ENCODE measurements at places on chromosomes 7 and 10.
A peak's percentile ranks its signal among the peaks of the same experiment; 100 is the strongest.

DNA sequence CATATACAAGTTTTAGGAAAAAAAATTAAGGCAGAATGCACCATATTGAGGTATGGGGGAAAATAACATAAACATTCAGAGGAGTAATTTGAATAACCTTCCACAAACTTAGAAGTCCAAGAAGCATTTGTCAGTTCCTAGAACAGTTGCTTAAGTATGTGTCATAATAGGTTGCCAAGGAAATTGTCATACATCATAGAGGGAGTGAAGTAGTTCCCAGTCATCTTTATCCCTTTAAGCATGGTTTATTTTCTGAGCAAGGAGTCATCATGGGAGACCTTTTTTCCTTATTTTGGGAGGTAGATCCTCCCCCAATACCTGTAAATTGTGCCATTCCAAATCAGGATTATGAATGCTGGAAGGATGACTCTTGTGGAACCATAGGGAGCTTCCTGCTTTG is at the start of gene SSMEM1:
SSMEM1 (plus strand) TSS at position 219 of the 400 bp plus-strand sequence; CDS start at position 270, 51 bp downstream.
- no peak for DNase-seq

DNA sequence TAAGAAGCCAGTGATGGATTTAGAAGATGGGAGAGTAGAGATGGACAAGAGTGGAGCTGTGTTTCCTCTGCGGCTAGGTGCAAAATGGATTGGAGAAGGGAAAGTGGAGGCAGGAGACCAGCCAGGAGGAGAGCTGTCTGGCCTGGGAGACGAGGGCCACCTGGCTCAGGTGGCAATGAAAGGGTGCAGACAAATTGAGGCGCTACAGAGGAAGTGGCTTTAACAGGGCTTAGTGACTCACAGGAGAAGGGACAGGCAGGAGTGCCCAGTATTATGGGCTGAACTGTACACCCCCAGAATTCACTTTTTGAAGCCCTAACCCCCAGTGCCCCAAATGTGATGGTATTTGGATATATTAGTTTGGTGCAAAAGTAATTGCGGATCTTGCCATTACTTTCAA is 65.6 kb upstream of the DUSP5 start:
- peak; percentile 22 for DNase-seq

GRCh38 chr10:117547016-117547715 is 4.6 kb downstream of the EMX2 start:
- no peak for DNase-seq

DNA sequence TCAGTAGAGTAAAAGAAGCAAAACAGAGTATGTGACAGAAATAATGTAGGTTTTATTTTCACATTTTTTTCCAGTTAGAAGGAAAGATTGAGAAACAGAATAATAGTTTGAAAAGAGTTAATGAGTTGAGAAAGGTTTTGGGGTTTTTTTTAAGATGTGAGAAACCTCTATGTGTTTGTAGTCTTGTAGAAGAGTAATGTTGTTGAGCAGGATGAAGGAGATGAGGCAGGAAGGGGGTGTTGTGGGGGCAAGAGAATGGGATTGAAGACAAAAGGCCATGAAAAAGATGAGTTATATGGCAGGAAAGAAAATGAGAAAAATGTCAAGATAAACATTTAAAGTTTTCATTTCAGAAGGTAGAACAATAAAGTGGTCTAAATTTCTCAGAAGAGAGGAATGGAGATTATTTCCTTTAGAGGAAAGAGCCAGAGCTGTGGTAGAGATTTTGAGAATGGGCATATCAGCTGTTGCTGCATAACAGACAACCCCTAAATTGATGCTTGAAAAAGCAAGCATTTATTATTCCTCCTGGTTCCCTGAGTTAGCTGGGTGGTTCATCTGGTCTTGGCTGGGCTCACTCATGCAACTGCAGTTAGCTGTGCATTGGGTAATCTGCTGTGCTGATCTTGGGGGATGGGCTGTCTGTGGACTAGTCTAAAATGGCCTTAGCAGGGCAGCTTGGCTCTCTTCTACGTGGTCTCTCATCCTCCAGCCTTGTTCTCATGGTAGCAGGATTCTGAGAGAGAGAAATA is 27.1 kb downstream of the PCGF5 start:
- peak; percentile 55 for DNase-seq

DNA sequence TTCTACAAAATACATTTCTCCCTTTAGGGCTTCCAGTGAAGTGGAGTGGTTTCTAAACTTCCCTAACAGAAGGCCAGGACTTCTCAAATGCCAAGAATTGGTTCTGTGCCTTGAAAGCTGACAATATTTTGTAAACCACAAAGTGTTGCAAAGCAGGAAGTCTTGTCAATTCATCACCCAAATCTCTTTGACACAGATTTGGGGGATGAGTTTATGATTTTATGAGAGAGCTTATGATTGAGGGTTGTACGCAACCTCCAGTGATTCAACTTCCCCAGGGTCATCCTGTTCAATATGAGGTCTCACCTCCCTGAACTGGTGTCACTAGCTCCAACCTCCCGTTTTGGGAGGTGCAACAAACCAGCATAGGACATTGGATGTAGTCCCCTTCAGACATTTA is 83.7 kb downstream of the PRLHR start:
- no peak for DNase-seq

GRCh38 chr10:70984986-70985722 is 96.8 kb upstream of the PCBD1 start:
- no peak for DNase-seq

DNA sequence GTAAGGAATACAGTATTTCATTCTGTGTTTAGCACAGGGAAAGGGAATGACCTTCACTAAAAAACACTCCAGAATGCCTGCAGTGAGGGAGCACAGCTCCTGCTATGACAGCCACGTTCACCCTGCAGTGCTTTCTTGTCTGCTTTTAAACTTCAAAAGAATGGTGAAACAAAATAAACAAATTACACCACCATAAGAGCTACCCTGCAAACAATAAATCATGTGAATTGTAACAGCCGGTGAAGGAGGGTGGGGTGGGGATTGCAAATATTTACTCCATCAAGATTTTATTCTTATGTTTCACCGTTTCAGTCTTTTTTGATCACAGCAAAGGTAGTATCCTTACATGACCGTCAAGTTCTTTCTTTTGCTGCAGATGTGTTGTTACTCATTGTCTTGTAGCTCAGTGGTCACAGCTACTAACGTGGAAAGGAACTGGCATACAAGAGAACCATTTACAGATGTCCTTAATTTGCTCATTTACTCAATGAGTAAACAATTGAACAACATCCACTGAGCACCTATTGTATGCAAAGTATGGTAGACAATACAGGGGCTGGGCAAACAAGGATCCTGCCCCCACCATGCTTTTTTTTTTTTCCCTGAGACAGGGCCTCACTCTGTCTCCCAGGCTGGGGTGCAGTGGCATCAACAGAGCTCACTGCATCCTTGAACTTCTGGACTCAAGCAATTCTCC is 4.1 kb upstream of the CHN2 start:
- DNase-seq, result no peak

- DNase-seq, result no peak
Observed at GRCh38 chr7:28626624-28627262, 214.4 kb downstream of the CREB5 start.

DNA sequence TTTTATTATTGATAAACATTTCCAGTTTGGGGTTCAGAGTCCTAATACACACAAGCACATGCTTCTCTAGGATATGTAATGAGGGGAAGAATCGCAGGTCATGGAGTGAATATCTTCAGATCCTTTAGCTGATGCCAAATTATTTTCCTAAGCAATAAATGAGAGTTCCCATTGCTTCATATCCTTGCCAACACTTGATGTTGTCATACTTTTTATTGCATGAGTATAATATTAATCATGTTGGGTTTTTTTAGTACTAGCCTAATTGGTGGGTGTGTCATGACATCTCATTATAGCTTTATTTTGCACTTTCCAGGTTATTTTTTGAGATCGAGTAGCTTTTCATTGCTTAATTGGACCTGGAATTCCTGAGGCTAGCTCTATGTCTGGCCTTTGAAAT is 35.3 kb downstream of the TLX1 start:
- no peak for DNase-seq

GRCh38 chr10:69086001-69086509 is 1.8 kb upstream of the SRGN start:
- DNase-seq, result no peak

DNA sequence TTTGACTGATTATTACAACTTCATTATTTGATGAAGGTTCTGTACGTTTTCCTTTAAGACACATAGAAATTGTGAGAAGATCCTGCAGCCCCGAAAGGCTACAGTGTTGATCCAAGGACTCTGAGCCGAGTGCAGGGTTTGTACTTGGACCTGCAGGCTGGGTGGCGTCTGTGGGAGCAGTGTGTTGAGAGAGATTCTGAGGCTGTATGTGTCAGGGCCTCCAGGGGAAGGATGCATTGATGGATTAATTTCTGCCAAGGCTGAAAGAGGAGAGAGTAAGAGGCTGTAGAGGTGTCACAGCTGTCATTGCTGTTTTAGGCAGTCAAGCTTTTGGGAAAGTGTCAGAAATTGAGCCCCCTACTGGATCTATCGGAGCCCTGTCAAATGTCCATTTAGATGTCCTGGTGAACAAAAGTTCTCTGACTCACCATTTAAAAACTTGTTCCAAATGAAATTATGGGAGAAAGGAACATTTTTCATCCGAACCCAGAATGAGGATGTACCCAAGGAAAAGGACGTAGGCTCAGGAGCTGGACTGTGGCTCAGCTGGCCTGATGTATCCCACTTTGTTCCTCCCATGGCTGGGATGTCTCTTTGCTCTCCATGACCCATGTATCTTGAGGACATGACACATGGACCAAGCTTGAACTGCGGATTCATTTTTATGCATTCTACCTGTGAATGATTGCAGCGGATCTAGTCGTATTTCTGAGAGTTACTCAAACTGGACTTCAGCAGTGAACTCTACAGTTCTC is 102.2 kb downstream of the TCF7L2 start:
- DNase-seq, result no peak

DNA sequence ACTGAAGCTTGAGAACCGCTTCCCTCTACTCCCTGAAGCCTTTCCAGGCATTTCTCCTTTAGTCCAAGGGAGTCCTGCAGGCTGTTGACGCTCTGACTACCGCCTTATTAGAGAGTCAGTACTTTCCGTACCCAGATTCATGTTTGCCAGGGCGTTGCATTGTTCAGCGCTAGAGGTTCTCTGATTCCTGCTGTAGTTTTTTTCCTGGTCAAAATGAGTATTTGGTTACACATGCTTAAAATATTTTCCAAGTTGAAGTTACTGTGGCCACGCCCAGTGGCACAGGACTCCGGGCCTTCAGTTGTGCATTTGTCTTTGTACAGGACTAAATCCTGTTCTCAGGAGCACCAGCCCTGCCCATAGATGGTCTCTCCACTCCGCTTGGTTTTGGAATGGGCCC is 7.9 kb downstream of the MTURN start:
- peak; percentile 37 for DNase-seq

DNA sequence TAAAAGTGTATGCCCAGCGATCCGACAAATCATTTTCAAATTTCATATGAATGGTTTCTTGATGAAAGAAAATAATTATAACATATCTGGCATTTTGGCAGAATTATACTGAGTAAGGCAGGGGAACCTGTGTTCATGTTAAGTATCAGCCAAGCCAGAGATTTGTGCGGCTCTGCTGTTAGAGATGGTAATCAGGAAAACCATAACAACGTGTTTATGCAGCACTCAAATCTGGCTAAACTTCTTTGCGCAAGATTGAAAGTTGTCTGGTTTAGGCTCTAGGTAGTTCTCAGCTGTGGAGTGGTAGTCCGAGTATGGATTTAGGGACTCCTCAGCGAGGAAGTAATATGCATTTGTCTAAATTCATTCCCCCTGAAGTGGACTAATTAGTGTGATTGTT is 8.9 kb upstream of the CTBP2 start:
- no peak for DNase-seq

- DNase-seq, result peak; percentile 34
Observed at GRCh38 chr7:113912876-113913275, 5.9 kb downstream of the PPP1R3A start.

DNA sequence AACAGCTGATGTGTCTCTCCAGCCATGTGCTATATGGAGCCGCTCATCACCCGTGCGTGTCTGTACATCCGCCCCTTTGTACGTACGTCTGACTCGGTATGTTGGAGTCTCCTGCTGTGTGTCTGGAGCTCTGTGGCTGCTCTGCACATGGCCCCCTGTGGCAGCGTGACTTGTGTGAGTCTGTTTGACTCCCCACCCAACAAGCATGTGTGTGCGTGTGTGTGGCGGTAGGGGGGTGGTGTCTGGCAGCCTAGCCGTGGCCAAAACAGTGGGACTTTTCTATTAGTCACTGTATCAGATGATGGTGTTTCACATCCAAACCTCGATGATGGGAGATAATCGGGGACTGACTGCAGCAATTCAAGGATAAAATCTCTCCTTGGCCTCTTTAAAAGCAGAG is 94.1 kb downstream of the COL13A1 start:
- no peak for DNase-seq

DNA sequence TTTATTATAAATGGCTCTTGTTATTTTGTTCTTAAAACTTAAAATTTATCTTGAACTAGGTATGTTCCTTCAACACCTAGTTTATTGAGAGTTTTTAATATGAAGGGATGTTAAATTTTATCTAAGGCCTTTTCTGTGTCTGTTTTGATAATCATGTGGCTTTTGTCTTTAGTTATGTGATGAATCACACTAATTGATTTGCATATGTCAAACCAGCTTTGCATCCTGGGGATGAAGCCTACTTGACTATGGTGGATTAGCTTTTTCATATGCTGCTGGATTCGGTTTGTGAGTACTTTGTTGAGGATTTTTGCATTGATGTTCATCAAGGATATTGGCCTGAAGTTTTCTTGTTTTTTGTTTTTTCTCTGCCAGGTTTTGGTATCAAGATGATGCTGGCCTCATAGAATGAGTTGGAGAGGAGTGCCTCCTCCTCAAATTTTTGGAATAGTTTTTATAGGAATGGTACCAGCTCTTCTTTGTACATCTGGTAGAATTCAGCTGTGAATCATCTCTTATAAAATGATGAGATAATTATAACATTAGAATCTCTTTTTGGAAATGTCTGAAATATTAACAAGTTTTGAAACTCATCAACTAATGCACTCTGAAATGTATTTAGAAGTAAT is 78.7 kb upstream of the AGR3 start:
- no peak for DNase-seq

GRCh38 chr10:112687647-112688046 is 240.6 kb downstream of the VTI1A start:
- no peak for DNase-seq

GRCh38 chr10:133115453-133115842 is 27.7 kb downstream of the ADGRA1 start:
- DNase-seq, result no peak

DNA sequence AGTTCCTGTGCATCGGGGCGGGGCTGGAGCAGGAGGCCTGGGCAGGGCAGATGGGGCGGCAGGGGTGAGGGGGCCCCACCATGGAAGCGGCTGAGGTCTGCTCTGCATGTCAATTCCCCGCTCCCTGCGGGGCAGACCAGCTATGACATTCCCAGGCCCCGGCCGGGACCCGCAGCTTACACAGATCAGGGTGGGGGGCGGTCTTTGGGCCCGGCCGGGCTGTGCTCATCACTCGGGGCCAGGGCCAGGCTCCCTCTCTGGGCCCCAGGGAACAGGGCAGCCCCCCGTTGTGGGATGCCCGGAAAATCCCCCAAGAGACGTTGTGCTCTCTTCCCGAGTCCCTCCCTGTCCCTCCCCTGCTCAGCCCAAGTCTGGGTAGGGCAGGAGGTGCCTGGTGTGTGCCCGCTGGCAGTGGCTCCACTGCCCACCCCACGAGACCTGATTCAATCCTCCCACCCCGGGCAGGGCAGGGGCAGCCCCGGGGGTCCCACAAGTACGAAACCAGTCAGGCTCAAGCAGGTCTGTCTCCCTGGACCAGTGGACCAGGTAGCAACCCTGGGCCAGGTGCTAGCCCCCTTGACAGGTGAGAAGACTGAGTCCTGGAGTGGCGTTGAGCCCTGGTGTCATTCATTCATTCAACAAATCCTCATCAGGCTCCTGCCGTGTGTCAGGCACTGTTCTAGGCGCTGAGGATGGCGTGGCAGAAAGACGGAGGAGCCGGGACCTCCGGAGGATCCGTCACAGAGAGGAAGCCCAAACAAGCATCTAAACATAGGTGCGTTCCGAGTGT is 29.0 kb downstream of the MICALL2 start:
- no peak for DNase-seq

Data from psoas muscle (tissue), 8 donors.